Karpas-422 (cell line): ENCODE measurements at places on chromosomes 4 and X. TPM values are rescaled to one million over a fixed set of nuclear protein-coding genes. Genes with fewer than 3 reads are reported as not detected.

Gene CHST7
- 1.6 and 2.5 TPM in 2 replicates for total RNA-seq

Gene KLHL4
- total RNA-seq = not detected in 2 replicates

Gene DRD5
- not detected in 2 replicates for total RNA-seq

Gene NFKB1
- 5.3 and 7.9 TPM in 2 replicates for total RNA-seq

DNA sequence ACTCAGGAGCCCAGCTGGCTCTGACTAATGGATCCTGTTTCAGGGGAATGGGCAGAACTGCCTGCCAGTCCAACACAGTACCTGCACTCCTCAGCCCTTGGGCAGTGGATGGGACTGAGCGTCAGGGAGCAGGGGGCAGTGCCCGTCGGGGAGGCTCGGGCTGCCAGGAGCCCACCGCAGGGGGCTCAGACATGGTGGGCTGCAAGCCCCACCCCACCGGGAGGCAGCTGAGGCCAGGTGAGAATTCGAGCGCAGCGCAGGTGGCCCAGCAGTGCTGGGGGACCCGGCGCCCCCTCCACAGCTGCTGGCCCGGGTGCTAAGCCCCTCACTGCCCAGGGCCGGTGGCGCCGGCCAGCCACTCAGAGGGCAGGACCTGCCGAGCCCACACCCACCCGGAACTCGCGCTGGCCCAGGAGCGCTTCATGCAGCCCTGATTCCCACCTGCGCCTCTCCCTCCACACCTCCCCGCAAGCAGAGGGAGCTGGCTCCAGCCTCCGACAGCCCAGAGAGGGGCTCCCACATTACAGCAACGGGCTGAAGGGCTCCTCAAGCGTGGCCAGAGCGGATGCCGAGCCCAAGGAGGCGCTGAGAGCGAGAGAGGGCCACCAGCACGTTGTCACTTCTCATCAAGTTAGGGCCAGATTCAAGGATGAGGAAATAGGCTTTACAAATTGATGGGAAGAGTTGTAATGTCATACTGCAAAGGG lies 668.8 kb downstream of the GALNTL6 start:
- no peak for DNase-seq
